Left cardiac atrium (tissue), 4 donors: ENCODE measurements at places on chromosomes 13 and 19. TPM values are rescaled to one million over a fixed set of nuclear protein-coding genes. Genes with fewer than 3 reads are reported as not detected.

- no peak for DNase-seq
Observed at GRCh38 chr19:28847468-28847867, 365.5 kb downstream of the UQCRFS1 start.

- DNase-seq: no peak
Observed at GRCh38 chr13:61684976-61685681, 269.5 kb upstream of the PCDH20 start.

DNA sequence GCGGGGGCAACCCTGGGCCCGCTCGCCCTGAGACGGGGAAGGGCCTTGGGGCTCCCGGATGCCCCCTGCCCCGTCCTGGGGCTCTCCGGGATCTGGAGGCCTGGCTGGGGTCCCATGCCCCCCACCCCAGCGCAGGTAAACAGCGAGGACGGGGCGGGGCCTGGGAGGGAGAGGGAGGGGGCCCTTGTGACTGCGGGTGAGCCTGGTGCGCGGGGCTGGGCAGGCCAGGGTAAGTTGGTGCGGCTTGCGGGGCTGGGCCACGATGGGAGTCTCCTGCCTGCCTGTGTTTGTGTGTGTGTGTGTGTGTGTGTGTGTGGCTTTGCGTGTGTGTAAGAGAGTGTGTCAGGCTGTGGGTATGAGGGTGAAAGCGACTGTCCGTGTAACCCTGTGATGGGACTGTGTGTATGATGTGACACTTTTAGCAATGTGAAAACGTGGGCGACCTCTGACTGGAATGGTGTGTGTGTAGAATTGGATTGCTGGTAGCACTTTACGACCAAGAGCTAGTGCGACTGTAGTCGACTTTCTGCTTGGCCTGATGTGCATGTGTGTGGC lies 426 bp downstream of the KLC3 start:
- no peak for DNase-seq

DNA sequence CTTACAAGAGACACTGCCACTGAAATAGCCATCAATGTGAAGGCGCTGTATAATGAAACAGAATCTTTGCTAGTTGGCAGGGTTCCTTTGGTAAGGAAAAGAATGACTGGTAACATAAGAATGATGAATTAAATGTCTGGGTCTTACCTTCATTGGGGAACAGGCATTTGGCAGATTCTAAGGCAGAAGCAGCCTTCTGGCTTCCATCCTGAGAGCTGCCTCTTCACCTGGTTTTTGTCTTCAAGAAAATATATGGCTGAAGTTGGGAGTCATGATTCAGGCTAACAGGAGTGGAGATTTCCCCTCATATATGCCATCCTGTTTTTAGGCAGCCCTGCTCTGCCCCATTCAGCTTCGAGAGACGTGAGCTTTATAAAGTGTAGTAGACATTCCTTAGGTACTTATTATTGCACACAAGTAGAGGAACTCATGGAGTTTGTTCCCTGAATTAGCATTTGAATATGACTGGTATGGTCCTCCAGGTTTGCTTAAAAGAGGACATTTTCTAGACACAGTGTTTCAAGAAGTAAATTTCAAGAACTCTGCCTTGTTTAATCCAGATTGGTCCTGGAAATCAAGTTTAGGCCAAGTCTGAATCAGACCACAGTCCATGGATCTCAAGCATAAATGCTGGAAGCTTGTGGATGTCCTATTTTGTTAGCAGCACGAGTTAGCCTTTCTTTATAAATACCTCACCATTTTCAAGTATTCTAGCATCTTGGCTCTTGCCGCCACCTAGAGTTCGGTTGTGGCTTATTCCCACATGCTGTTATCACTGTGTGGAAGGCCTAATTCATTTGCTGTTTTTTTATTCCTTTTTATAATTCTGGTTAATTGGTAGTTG lies 56.2 kb upstream of the AKAP11 start:
- DNase-seq: no peak

- DNase-seq: no peak
Observed at GRCh38 chr13:44806826-44807225, 182.4 kb downstream of the NUFIP1 start.

- no peak for DNase-seq
Observed at GRCh38 chr13:27043013-27043412, 128.6 kb downstream of the USP12 start.

DNA sequence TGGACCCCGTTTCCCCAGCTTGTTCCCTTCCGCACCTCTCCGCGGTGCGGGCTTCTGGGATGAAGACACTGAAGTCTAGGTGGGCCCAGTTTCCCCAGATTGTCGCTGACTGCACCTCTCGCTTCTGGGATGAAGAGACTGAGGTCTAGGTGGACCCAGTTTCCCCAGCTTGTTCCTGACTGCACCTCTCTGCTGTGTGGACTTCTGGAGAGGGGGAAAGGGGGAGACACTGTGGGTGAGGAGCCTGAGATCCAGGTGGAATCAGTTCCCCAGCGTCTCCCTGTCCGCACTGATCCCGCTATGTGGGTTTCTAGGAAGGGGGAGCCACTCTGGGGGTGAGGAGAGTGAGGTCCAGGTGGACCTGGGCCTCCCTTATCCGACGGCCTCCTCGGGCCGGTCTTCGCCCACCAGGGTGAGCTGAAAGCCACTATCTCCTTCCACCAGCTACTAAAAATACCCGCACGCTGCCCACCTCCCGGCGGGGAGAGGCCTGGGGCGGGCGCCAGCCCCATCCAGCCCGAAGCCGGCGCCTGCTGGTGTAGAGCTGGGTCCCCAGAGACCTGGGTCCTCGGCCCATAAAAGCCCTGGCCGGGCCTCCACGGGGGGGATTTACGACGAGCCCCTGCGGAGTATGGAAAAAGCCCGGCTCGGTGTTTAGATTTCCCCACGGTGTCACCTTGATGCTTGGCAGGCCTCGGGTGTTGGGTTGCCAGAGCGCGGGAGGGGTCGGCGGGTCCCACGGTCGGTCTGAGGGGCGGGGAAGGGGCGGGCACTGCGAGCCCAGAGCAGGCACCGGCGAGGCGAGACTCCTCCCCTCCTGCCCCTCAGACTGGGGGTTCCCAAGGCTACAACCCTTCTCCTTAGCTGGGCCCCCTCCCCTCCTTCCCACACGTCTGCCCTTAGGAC lies 10.6 kb downstream of the FUT6 start:
- peak; percentile 57 for DNase-seq

The TNNI3 gene
- total RNA-seq: 2,132 TPM

The KRTDAP gene
- not detected for total RNA-seq

The FUT1 gene
- total RNA-seq: 2.1 TPM

The ZNF560 gene
- total RNA-seq: not detected
